Osteoblast (primary cell): ENCODE measurements at places on chromosomes 7 and 10. TPM values are rescaled to one million over a fixed set of nuclear protein-coding genes. Genes with fewer than 3 reads are reported as not detected.
A peak's percentile ranks its signal among the peaks of the same experiment; 100 is the strongest.

Gene PITX3
- under 0.01 TPM in 1 of 2 replicates, not detected in the other for total RNA-seq

Gene NODAL
- not detected in 2 replicates for total RNA-seq

Gene OIT3
- total RNA-seq = under 0.01 TPM in 2 replicates

GRCh38 chr10:132892004-132892403, 50.4 kb downstream of the CFAP46 start:
- DNase-seq = peak; percentile 82

- no peak for DNase-seq
These were observed 104.5 kb upstream of the INSYN2A start for GRCh38 chr10:127300868-127301321.

- DNase-seq = no peak
These were observed 20.6 kb upstream of the VPS41 start for GRCh38 chr7:38929460-38930171.

Gene LRIT1
- total RNA-seq = not detected in 2 replicates

Gene AGMO
- under 0.01 and 1.2 TPM in 2 replicates for total RNA-seq
